ENCODE measurements at places on chromosomes 5 and 9.

GRCh38 chr5:40406741-40407211 is 272.9 kb upstream of the PTGER4 start:
- no peak for DNase-seq

DNA sequence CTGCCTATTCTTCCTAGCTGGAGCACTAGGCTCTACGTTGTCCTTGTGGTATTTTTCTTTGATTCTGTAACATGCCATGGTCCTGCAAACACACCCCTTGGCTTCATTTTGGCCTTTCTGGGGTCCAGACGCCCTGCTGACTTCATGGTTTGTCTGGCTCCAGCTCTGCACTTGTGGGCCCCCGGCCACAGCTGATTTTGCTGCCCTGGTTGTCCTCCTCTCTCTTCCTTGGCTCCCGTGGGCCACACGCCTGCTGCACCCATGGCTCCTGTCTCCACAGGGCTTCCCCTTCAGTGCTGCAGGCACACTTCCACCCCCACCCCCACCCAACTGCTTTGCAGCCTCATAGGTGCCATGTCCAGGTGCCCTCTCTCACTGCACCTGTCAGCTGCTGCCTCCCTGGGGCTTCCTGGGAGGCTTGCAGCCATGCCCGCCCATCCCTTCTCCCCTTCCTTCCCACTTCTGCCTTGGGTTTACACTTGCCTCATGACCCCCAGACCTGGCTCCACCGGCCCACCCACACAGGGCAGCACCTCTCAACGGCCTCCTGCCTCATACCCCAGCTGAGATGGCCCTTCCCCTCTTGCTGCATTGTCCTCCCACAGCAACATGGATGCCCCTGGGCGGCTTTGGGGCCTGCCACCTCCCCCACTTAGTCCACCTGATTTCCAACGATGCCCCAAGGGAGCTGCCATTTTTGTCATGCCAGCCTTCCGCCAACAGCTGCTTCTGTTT is 25.6 kb downstream of the SLC6A3 start:
- DNase-seq, result no peak

DNA sequence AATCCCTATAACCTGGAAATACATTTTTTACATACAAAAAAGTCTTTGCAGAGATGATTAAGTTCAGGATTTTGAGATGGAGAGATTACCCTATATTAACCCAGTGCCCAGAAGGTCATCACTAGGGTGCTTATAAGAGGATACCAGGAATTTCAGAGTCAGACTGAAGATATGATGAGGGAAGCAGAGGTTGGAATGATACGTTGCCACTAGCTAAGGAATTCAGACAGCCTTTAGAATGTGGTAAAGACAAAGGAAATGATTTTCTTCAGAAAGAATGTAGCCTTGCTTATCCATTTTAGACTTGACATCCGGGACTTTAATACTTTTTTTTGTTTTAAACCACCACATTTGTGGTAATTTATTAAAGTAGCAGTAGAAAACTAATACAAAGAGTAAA is 2176.8 kb upstream of the C9orf72 start:
- DNase-seq, result no peak

DNA sequence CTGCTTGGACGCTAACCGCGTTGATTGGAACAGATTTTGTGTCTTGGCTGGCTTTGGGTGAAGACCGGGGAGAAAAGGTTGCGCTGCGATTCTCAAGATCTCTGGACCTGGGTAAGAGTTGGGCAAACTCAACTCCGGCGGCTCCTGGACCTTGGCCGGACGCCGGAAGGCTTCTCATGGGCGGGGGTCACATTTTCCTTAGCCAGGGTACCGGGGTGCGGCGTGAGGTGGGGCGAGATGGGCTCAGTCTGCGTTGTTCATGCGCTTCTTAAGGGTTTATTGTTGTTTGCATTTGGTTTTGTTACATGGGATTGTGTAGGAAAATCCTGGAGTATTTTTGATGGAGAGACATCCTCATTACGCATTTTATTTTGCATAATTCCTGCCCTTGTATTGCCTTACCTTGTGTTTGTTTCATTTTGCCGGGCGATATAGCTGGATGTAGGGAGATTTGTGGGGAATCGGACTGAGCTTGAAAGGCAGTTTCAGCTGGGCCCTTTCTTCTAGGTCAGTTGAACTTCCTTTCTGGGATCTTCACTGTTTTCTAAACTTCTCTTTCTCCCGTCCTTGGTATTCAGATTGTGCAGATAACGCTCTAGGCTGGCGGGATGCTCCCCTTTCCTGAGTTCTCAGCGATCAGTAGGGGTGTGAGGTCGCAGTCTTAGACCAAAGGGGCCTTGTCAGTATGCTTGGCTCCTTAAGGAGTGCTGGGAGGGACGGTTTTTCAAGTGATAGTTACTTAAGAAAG is 524 bp downstream of the MEGF10 start:
- DNase-seq, result no peak

- no peak for DNase-seq
Measured at GRCh38 chr5:147234825-147235635, at the start of gene STK32A. Gene STK32A (plus strand): TSS chr5:147235026. CDS start chr5:147239635, 4,609 bp downstream.

GRCh38 chr9:127194881-127195713 is 69.5 kb upstream of the GARNL3 start:
- DNase-seq, result no peak

DNA sequence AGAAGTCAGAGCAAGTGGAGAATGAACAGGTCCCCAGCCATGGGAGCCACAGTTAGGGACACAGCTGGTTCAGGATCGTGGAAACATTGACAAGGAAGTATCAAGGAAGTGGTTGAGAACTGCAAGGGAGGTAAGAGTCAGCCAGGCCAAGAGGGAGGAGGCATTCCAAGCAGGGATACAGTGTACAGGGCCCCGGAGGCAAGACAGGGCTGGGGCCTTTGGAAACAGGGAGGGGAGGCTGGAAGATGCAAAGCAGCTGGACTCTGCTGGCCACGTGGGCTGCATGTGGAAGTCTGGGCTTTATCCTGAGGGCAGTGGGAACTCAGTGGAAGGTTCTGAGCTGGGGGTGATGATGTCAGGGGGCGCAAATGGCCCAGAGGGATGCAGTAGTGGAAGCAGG is 14.2 kb downstream of the CCDC180 start:
- no peak for DNase-seq

DNA sequence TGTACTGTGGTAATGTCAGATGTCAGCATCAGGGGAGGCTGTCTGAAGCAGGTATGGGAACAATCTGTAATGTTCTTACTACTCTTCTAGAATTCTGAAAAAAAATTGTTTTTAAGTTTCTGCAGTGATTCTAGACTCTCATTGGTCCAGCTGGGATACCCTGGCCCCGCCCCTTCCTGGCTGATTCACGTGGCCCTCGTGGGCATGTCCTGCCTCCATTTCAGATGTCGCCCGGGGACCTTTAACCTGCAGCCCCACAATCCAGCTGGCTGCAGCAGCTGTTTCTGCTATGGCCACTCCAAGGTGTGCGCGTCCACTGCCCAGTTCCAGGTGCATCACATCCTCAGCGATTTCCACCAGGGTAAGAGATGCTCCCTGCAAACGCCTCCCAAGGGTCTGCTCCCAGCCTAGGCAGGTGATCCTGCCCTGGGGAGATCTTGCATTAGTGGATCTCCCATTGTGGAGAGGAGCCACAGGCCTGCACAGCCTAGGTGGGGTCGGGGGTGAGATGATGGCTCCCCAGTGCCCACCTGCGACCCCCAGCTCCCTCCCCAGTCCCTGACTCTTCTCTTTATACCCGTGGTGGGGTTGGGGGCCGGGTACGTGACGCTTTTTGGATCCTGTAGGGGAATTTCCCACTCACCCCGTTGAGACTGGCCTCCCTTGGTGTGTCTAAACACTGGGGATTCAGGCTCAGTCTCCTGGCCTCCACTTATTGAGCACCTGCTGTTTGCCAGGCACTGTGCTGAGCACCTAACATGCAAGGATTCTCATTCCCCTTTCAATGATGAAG is 36.5 kb downstream of the LAMC3 start:
- no peak for DNase-seq

GRCh38 chr9:121529237-121529987 is 29.8 kb upstream of the GGTA1 start:
- no peak for DNase-seq

DNA sequence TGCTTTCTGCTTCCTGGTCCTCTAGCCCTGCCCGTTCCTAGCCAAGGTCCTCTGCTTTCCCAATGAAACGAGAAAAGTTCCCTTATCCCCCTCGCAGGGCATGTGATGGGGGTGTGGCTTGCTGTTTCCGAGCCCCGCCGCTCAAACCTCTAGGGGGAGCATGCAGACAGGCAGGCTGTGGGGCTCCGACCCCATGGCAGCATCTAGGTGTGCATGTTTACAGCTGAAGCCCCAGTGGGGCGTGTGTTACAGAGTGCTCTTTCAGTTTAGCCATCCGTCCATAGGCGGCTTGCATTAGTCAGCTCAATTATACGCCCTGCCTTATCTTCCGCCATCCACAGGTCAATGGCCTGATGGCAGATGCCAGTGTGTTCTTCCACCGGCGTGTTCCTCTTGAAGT is 48.3 kb upstream of the SPATA31E1 start:
- DNase-seq, result no peak

DNA sequence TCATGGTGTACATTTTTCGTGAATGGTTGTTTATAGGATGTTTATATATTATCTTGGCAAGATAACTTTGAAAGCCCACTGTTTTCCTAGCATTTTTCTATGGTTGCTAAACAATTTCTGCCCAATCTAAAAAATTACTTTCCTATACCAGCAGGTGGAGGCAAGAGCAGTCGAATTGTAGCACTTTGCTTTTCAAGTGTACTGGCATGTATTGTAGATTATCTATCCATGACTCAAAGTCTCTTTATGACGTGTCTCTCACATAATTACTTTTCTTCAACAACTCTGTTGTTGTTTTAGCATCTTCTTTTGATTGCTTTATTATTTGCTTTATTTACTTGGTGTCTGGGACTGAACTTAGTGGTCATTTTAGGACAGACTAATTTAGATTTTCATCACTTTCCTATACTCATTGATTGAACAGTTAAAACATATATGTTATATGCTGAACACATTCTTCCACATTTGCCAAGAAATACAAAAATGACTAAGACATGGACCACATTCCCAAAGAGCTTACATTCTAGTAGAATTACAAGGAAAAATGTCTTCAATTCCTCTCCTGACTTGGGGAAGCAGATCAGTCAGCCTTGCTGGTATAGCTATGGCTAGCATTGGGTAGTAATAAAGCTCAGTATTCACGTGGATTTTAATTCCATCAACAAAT is 20.7 kb downstream of the NLN start:
- no peak for DNase-seq

DNA sequence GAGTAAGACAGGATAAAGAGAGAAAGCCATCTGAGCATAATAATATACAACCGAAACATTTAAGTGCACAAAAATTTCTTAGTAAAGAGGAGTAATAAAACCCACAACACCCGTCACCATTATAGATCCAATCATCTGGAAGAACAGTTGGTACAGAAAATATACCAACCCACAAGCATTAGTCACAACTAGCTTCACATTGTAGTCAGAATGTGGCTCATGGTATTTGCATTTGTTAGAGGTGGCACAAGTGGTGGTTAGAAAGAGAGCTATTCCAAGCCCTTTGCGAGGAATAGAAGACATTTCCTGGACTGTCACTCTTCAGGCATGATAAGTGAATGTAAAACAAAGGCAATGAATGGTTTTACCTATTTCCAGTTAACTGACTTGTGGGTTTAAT is 677.5 kb upstream of the ST8SIA4 start:
- DNase-seq, result no peak

DNA sequence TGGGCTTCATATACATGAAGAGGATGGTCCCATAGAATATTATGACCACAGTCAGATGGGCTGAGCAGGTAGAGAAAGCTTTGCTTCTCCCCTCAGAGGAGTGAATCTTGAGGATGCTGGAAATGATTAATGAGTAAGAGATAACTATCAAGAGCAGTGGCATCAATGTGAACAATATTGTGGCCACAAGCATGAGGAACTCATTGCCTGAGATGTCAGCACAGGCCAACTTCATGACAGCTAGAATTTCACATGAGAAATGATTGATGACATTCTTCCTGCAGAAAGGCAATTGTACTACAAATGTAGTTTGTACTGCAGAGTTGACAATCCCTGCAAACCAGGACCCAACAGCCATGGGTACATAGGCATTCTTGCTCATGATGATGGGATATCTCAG is 586 bp downstream of the OR13C9 start:
- DNase-seq, result no peak

DNA sequence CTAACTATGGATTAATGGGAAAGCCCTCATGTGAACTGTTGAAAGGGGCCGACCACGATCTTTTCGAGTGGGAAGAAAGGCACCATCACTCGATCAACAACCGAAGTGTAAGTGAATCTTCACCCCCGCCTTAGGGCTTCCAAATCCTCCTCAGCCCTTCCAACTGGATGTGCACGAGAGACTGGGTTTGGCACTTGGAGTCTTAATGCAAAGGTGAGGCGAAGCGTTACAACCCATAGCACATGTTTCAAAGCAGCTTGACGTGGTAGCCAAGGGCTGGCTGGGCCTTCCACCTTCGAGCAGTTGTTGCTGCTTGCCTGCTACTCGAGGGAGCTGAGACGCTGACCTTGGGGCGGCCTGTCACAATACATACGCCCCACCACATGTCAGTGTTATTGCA is 5.7 kb upstream of the LCN9 start:
- no peak for DNase-seq

DNA sequence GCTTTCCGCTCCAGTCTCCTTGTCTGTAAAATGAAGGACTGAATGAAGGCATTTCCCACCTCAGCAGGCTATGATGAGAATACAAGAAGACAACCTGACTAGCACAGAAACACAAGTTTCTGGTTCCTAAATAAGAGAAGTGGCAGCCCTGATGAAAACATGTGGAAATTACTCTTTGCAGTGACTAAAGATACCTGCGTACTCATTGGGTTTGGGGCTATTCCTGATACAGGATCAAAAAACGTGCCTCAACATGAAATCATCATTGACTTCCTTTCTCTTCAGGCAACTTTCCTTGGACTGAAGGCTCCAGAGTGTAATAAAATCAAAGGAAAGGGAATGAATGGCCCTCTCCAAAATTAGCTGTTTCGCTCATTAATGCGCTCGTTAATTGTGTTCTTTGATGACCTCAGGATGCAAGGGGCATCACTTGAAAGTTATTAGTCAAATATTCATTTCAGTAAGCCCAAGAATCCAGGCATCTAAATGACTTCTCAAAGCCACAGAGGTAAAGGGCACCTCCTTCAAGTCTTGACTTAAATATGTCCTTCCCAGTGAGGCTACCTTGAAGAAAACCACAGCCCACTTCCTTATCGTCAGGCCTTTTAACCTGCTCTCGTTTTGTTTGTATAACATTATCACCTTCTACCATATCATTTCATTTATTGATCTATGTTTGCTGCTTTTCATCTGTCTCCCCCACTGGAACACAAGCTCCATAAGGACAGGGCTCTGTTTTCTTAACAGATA is 68.9 kb downstream of the RASEF start:
- DNase-seq, result no peak

DNA sequence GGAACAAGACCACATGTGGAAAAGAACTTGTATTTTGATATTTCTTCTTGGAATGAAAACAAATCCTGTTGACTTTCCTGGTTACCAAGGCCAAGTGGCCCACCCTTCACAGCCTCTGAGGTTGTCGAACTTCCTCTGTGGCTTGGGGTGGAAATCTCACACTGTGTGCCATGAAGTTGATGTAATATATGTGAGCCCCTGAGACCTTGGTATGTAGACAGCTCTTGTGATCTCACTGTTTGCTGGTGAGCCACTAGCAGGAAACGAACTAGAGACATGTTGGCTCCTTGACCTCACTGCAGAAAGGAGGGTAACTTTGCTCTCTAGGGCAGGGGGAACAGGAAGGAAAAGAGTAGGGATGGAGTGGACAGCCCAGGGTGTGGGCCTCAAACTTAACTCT is 159.4 kb downstream of the ARHGAP26 start:
- DNase-seq, result no peak

- DNase-seq, result no peak
Measured at GRCh38 chr5:107980923-107981692, 310.4 kb upstream of the EFNA5 start.

Data from activated naive CD4-positive, alpha-beta T cell (primary cell).